ENCODE measurements at places on chromosomes 5 and 9.

GRCh38 chr5:80509362-80509761 is 21.5 kb downstream of the FAM151B start:
- no peak for DNase-seq

GRCh38 chr5:91670563-91670962 is 287.4 kb upstream of the ARRDC3 start:
- no peak for DNase-seq

DNA sequence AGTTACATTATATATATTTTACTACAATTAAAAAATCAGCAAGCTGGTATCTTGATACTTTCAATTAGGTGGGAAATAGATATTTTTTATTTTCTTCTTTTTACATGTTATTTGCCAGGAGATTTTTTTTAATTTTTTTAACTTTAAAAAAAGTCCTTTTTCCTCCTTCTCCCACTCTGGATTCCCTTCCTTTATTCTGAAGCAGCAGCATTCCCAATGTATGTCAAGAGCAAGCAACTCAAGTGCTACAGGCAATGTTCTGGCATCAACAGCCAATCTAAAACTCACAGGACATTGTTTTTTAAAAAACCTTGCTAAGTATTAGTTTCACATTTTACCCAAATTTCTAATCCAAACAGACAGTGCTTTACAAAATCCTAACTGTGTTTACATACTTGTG is 41.4 kb downstream of the GOLPH3 start:
- DNase-seq: no peak

DNA sequence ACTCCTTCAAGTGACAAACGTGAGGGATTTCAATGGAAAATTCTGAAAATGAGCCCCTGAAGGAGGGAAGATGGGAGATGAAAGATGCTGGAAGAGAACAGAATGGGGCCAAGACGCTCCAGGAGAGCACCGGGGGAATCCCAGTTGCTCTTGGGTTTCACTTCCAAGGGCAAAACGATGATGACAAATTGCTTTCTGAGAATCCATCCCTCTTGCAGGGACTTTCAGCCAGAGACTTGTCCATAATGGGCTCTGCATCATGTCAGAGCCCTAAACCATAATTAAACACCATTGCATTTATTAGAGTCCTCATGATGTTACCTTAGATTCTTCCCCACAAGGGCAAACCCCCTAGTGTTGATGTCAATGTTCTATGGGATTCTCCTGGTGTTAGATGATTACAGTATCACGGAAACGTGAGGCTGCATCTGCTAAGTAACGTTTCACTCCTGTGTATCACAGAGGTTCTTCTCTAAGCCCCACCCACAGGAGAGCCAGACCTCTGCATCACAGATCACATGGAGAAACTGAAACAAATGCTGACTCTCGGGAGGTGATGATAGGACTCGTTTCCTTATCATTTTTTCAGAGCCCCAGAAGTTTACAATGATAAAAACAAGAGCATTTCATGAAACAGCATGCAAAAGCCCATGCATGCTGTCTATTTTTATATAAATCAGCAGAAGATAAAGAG is 114.4 kb downstream of the TENT4A start:
- no peak for DNase-seq

DNA sequence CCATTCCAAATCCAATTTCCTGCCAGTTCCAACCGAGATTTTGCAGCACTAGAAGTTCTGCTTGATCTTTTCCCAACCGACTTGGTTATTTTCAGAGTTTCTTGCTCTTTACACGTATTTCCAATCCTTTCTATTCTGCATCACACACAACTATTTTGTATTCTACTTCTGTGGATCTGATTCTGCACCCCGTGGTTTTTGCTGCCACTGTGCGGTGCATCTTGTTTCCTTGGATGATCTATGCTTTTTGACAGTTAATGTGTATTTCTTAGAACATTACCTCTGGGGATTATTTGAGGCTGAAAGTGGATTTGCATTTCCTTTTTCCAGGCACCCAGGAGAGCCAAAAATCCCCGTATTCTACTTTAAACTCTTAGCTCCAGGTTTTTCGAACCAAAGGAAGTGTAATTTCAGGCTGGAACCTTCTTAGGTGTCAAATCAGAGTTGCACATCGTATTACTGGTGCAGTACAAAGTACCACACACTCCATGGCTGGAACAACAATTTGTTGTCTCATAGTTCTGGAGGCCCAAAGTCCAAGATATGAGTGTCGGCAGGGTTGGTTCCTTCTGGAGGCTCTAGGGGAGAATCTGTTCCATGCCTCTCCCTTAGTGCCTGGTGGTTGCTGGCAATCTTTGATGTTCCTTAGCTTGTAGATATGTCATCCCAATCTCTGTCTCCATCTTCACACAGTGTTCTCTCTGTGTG is 14.7 kb upstream of the SARDH start:
- DNase-seq: no peak

GRCh38 chr9:33225319-33226147 is 14.4 kb upstream of the SPINK4 start:
- DNase-seq: peak; percentile 80

- no peak for DNase-seq
These were observed 246.0 kb downstream of the CWC27 start for GRCh38 chr5:65014769-65015168.

GRCh38 chr5:128490761-128491160 is 47.3 kb downstream of the FBN2 start:
- no peak for DNase-seq

DNA sequence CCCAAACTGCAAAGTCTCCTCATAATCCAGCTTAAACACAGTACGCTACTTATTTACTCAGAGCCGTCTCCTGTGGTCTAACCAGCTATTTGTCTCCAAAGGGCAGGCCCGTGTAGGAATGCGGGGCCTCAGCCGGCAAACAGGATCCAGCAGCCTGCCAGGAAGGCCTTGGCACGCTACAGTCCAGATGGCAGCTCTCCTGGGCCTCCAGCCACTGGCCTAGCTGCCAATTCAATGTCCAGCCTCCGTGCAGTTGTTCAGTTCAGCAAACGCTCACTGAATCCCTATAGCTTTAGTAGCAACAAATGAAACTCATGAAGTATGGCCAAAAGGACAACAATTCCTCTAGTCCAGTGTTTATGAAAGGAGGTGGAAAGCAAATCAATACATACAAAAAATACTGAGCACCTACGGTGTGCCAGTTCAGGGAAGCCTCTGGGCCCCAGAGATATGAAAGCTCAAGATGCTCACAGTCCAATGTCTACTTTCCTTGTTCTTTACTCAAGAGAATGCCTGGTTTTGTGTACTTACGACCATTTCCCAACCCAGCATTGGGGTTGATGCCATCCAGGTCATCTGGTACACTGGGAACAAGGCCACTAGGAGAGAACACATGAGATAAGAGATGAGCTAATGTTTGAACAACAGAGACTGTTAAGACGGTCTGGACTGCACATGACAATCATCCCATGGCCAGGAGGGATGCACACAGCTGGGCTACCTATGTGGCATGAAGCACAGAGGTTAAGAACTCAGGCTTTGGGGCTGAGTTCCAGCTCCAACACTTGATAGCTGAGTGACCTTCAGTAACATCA is 8.3 kb downstream of the CDK5RAP2 start:
- DNase-seq: no peak

- DNase-seq: no peak
These were observed 397.5 kb downstream of the MLLT3 start for GRCh38 chr9:20224756-20225155.

DNA sequence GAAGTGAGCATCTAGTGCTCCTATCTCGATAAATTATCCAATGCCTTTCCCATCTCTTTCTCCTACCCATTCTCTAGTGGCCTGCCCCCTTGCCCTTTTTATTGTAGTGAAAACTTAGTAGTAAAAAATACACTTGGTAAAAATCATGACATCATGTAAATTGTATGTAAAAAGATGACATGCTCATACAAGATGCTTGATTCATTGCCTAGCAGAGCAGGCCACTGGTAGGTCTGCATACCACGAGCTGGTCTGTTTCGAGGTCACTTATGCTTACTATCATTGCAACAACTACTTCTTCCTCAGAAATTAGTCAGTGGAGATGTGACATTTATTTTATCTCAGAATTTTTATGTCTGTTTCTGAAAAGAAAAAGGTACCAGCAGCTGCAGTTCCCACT is 177.3 kb downstream of the C9orf152 start:
- no peak for DNase-seq

- no peak for DNase-seq
These were observed 44.9 kb downstream of the PCSK1 start for GRCh38 chr5:96388176-96388575.

- DNase-seq: no peak
These were observed 492 bp downstream of the ATG12 start for GRCh38 chr5:115840873-115841272.

- no peak for DNase-seq
These were observed 150.4 kb downstream of the SPOCK1 start for GRCh38 chr5:137348759-137349158.
